ENCODE measurements at places on chromosomes 6 and 20. TPM values are rescaled to one million over a fixed set of nuclear protein-coding genes. Genes with fewer than 3 reads are reported as not detected.

The MYB gene
- 1.3 TPM for total RNA-seq

The PDE7B gene
- 0.25 TPM for total RNA-seq

The PRR18 gene
- not detected for total RNA-seq

The GMPR gene
- 0.52 TPM for total RNA-seq

The RSPO3 gene
- not detected for total RNA-seq

GRCh38 chr6:170165471-170166117 lies 125.3 kb downstream of the DLL1 start:
- no peak overlapping the region for H3K27ac ChIP-seq
- peaks cover 8% of the 10 kb centered on the region for H3K27me3 ChIP-seq
- no peaks in the 10 kb centered on the region for H3K36me3 ChIP-seq
- no peak for DNase-seq
- peaks cover 7% of the 10 kb centered on the region for H3K4me1 ChIP-seq

DNA sequence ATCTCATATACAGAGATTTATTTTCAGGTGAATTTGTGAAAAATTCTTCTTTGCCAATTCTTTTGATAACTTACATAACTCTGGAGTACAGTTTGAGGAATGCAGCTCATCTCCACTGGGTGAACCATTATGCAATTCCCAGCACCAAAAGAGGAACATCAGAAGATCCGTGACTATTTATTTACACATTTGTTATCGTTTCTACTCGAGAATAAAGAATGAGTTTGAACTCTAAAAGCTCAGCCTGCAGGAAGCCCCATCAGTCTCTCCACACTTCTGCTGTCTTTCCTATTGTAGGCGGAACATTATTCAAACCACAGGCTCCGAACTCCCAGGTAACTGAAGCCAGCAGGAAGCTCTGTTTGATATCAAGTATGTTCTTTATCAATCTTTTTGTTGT lies 95.9 kb upstream of the IFNGR1 start:
- no peaks in the 10 kb centered on the region for H3K36me3 ChIP-seq
- peaks cover 5% of the 10 kb centered on the region for H3K27me3 ChIP-seq
- no peak for DNase-seq
- no peak overlapping the region for H3K27ac ChIP-seq
- peaks cover 2% of the 10 kb centered on the region for H3K4me1 ChIP-seq

- peak; percentile 31 for DNase-seq
- no peaks in the 10 kb centered on the region for H3K27me3 ChIP-seq
- peaks cover 2% of the 10 kb centered on the region for H3K36me3 ChIP-seq
- peak overlapping the region; percentile 96 for H3K27ac ChIP-seq
- peak overlapping the region; percentile 80 for H3K4me3 ChIP-seq
Measured at GRCh38 chr6:42428326-42429041, 23.2 kb downstream of the TRERF1 start.

GRCh38 chr20:61440548-61441055 lies 188.5 kb downstream of the CDH4 start:
- no peak overlapping the region for H3K4me3 ChIP-seq
- peaks cover 18% of the 10 kb centered on the region for H3K27me3 ChIP-seq
- DNase-seq: no peak
- H3K36me3 ChIP-seq: no peaks in the 10 kb centered on the region
- no peaks in the 10 kb centered on the region for H3K4me1 ChIP-seq
- no peak overlapping the region for H3K27ac ChIP-seq

DNA sequence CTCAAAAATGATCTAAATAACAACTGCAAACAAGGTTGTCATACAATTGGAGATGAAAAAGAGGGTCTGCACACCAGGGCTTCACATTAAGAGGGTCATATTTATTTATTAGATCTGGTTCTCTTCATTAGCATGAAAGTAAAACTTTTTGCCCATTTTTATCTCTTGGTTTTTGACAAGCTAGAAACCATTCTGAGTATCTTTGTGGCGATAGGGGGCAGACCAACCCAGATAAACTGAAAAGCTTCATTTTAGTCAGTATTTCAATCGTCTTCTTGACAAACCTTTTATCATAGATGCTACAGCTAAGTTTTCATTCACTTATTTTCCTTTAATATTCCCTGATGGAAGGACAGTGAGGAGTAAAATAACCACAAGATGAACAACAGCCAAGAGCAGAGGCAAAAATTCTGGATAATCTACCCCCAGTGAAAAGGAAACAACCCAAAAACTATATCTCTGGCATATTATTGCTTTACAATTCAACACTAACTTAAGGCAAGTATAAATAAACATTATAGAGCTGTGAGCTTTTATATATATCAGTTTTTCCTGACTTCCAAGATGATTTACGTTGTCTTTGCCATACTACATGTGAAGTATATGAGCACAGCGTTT lies 45.2 kb downstream of the THEMIS start:
- peaks cover 12% of the 10 kb centered on the region for H3K36me3 ChIP-seq
- peak overlapping the region; percentile 81 for H3K27ac ChIP-seq
- no peaks in the 10 kb centered on the region for H3K27me3 ChIP-seq
- H3K4me3 ChIP-seq: no peak overlapping the region
- peaks cover 57% of the 10 kb centered on the region for H3K4me1 ChIP-seq
- peak; percentile 38 for DNase-seq

GRCh38 chr6:40331545-40331944 lies 255.6 kb downstream of the LRFN2 start:
- H3K4me1 ChIP-seq: peaks cover 7% of the 10 kb centered on the region
- H3K27ac ChIP-seq: no peak overlapping the region
- DNase-seq: no peak
- no peaks in the 10 kb centered on the region for H3K36me3 ChIP-seq
- H3K4me3 ChIP-seq: no peak overlapping the region

DNA sequence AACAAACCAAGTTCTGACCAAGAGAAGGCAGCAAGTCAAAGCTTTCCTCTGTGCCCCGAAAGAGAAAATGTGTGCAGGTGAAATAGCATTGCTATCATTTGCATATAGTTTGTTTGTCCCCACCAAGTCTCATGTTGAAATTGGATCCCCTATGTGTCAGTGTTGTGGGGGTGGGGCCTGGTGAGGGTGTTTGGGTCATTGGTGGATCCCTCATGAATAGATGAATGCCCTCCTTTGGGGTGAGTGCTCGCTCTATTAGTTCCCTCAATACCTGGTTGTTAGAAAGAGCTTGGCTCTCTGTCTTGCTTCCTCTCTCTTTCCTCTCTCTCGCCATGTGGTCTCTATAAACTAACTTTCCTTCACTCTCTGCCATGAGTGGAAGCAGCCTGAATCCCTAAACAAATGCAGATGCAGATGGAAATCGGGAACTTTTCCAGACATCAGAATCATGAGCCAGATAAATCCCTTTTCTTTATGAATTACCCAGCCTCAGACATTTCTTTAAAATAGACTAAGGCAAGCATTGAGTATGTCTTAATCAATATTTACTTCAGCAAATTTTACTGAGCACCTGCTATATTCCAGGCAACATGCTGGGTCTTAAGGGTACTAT lies 43.8 kb upstream of the SYNDIG1 start:
- no peak overlapping the region for H3K4me3 ChIP-seq
- H3K36me3 ChIP-seq: no peaks in the 10 kb centered on the region

GRCh38 chr6:7087491-7087979 lies 20.2 kb upstream of the RREB1 start:
- peak overlapping the region; percentile 90 for H3K4me3 ChIP-seq
- H3K27ac ChIP-seq: peak overlapping the region; percentile 96
- no peaks in the 10 kb centered on the region for H3K36me3 ChIP-seq
- no peaks in the 10 kb centered on the region for H3K27me3 ChIP-seq
- H3K4me1 ChIP-seq: peaks cover 20% of the 10 kb centered on the region
- DNase-seq: peak; percentile 5

Measured in T-helper 17 cell (primary cell).